Mammary epithelial cell (primary cell): ENCODE measurements at places on chromosomes 1 and 21. TPM values are rescaled to one million over a fixed set of nuclear protein-coding genes. Genes with fewer than 3 reads are reported as not detected.

The MIS18A gene
- total RNA-seq: 7.6 and 14.8 TPM in 2 replicates

DNA sequence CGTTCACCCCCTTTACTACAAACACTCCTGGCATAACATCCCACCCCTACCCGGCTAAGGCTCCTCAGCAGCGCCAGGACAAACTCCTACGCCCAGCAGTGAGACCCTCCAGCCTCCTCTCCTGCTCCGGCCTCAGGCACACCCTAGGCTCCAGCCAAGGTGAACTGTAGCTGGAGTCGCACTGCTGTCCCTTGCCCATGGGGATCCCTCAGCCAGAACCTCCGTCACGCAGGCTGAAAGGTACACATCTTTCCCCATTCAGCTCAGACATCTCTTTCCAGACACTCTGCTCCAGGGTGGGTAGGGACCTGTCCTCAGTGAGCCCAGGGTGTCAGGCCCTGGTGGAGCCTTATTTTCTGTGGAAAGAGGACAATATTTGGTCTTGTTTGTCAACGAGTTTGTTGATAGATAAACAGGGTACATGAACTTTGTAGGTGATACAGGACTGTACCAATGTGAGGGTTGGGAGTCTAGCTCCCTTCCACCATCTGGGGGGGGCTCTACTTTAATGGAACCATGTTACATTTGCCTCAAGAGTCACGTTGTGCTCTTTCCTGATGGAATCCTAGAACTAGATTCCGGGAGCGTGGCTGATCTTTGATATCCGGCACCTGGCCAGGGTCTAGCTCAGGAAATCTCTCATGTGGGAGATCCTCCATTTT is 56.5 kb upstream of the SSBP3 start:
- no peak for DNase-seq

DNA sequence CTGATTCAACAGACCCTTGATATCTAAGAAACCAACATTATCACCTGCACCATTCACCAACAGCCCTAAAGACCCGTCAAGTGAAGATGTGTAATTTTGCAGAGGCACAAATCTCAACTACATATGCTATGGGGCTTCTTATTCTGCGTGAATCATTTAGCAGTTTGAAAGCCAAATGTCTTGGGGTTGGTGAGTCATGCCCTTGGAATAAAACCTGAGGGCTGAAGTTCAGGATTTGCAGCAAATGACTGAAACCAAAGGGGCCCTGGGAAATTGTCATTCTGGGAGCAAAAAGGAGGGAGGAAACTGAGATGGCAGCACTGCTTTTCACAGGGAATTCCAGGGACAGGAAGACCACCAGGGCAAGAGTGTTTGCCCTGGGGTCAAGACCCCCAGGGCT is 79.2 kb upstream of the TNR start:
- peak; percentile 77 for DNase-seq

The SLC30A2 gene
- total RNA-seq: under 0.01 TPM

GRCh38 chr1:103460511-103460910 is 65.0 kb upstream of the RNPC3 start:
- no peak for DNase-seq

The ABCG1 gene
- 6.3 TPM for total RNA-seq

The SMIM1 gene
- total RNA-seq: 2.1 TPM in 1 of 2 replicates, not detected in the other

DNA sequence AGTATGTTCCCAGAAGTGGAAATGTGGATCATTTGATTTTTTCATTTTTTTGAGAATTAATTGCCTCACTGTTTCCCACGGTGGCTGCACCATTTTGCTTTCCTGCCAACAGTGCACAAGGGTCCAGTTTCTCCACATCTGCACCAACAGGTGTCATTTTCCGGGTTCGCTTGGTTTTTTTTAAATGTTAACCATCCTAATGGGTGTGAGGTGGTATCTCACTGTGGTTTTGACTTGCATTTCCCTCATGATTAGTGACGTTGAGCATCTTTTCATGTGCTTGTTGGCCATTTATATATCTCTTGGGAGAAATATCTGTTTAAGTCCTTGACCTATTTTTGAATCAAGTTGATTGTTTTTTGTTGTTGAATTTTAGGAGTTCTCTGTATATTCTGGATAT is 3.0 kb downstream of the COL6A2 start:
- DNase-seq: no peak

DNA sequence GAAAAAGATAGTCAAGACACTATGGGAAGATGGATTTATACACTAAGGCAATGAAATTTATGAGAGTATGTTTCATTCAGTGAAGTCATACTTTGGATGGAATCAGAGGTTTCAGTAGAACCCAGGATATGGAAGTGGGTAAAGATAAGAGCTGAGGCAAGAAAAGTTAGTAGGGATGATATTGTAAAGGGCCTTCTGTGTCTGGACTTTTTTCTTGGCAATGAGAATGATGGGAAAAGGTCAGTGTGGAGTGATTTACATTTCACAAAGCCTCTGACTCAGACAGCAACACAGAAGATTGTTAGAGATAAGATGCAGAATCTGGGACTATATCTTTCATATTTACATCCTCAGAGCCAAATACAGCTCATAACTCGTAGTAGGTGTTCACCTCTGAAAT is 32.1 kb downstream of the SH3BGR start:
- peak; percentile 14 for DNase-seq

DNA sequence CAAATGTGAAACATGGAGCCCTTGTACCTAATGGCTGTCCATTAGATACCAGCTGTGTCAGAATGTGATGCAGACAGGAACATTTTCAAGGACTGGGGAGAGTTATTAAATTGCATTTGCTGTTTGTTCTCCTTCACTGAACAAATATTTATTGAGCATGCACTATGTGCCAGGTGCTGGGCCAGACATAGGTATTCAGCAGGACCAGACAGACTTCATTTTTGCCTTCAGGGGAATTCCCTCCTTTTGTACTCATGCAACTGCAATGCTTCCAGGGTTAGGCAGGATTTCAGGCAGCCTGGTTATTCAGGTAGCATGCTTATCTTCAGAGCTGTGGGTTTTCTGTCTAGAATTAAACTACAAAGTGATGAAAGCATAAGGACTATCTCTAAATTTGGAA is 64.2 kb upstream of the SMYD2 start:
- peak; percentile 74 for DNase-seq

The IL12RB2 gene
- 0.38 and 0.56 TPM in 2 replicates for total RNA-seq

The ADAMTSL4 gene
- 2.9 and 3.5 TPM in 2 replicates for total RNA-seq

DNA sequence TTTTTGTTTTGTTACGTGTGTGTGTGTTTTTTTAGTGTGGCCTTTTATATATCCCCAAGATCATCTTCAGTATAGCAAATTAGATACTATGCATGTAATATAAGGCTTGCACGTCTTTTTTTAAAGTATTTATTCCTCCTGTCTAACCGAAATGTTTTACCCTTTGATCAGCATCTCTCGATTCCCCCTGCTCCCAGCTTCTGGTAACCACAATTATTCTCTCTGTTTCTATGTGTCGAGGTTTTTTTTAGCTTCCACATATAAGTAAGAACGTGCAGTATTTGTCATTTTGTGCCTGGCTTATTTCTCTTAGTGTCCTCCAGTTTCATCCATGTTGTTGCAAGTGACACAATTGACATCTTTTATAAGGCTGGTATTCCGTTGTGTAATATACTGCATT is 18.7 kb downstream of the CEP85 start:
- no peak for DNase-seq

The PKNOX1 gene
- 15.2 and 18.3 TPM in 2 replicates for total RNA-seq

DNA sequence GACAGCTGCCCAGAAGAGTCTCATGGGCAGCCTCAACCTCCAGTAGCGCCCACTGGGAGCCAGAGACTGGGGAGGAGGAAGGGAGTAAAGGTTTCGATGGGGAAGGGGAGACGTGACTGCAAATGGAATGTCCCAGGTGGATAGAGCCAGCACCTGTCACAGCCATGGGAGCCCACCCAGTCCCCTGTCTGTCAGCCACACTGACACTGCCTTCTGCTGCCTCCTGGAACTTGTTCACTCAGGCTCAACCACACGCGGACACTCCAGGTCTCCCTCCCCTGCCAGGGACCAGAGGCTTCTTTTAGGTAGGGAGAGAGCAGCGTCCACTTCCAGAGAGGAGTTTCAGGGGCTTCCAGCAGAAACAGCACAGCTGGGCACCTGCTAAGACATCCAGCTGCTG is 346.3 kb downstream of the NPHP4 start:
- no peak for DNase-seq

DNA sequence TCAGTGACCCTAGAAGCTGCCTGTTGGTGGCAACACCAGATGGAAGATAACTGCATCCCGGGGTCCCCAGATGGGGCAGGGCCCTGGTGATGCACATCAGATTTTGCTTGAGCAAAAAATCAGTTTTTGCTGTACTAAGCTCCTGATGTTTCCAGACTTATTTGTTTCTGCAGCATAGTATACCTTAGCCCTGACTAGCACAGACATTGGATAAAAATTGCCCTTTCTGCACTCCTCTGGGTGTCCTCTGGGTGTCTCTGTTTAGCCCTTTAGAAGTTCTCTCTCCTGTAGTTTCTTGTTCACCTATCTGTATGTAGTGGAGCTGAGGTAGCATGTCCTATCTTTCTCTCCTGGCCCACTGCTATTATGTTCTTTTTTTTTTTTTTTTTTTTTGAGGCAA is 30.3 kb upstream of the PLA2G2C start:
- DNase-seq: peak; percentile 44

The B3GALT5 gene
- total RNA-seq: not detected
